GM12865 (cell line): ENCODE measurements at places on chromosomes 16 and 17.

GRCh38 chr17:41407226-41407625 lies 9.8 kb upstream of the KRT31 start:
- no peak for DNase-seq

GRCh38 chr16:56909527-56909979 lies 22.4 kb upstream of the HERPUD1 start:
- no peak for DNase-seq

DNA sequence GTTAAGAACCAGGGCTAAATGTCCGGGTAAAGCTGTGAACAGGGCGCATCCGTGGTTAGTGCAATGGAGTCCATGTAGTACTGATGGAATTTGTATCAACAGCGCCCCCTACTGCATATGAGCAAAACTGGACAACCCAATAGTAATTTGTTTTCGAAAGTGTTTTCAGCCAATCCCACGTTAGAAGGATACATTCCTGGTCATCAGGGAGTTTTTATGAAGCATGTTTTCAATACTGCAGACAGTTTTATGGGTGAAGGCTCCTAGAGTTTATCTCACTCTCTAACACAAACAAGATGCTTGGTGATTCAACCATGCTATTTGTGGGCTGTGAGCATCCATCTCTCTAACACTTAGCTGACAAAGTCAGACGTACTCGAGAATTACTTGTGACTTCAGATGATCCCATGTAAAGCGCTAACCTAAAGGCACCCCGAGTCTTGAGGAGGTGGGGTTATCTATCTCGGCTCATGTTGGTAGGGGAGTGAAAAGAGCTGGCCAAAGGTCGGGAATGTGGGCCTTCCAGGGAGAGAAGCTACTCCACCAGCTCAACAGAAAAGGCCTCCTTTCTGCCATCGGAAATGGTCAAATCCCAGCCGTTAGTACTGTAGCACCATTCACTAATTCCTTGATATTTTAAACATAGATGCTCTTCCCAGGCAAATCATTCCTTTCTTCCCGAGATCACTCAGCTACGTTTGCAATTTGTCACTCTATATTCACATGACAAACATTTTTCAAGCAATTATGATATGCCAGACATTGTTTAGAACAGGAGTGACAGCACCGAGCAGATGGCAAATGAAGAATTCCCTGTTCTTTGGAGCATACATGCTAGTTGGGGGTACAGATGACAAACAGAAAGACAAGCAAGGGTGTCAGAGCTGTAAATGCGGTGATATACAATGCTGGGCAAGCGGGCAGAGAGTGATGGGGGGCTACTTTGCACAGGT lies 46.9 kb upstream of the HNF1B start:
- DNase-seq, result peak; percentile 84

DNA sequence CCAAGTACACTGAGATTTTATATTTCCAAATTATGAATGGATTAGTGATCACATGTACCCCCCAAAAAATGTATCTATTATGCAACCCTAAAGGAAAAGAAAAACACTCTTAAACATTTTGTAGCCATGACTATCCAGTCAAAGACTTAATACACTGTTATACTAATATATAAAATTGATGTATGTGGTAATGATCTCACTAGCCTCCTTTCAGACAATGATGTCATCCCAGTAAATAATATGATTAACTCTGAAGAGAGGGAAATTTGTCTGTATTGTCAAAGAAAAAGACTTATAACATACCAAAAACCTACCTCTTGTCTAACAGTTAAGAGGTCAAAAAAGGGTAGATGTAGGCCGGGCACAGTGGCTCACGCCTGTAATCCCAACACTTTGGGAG lies 80.7 kb downstream of the USP32 start:
- DNase-seq, result no peak

GRCh38 chr16:1673424-1674151 lies 4.5 kb upstream of the JPT2 start:
- no peak for DNase-seq

- DNase-seq, result no peak
Observed at GRCh38 chr16:52537516-52537915, 9.4 kb downstream of the TOX3 start.

GRCh38 chr16:68590201-68590994 lies 51.3 kb downstream of the ZFP90 start:
- DNase-seq, result peak; percentile 72

DNA sequence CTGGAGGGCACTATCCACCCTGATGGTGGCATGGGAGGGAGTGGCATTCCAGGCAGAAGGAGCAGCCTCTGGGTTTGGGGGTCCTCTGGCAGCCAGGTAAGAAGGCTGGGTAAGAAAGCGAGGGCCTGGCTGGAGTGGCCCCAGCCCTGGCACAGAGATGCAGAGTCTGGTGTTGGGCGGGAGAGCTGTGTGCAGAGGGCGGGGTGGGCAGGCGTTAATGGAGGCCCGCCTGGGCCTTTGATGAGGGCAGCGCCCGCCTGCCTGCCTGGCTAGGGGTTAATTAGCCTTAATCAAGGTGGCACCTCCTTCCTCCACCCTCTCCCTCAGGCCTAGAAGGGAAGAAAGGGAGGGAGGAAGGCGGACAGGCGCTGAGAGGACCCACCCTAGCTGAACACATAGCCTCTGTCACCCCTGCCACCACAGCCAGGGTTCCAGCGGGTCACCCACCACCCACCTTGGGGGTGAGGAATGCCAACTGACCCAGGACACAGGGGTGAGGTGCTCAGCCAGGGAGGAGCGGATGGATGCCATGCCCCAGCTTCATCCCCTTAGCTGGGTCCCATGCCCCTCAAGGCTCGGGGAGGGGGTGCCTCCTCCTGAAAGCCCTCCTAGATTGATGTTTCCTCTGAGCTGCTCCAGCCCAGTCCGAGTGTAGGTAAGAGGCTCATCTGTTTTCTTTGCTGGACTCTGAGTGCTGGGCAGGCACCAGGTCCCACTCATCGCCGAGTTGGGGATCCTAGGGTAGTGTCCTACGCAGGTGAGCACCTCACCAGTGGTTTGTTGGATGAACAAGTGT lies 13.4 kb upstream of the FAM83G start:
- no peak for DNase-seq

- DNase-seq, result peak; percentile 80
Observed at GRCh38 chr17:17181666-17182597, 24.2 kb downstream of the PLD6 start.

DNA sequence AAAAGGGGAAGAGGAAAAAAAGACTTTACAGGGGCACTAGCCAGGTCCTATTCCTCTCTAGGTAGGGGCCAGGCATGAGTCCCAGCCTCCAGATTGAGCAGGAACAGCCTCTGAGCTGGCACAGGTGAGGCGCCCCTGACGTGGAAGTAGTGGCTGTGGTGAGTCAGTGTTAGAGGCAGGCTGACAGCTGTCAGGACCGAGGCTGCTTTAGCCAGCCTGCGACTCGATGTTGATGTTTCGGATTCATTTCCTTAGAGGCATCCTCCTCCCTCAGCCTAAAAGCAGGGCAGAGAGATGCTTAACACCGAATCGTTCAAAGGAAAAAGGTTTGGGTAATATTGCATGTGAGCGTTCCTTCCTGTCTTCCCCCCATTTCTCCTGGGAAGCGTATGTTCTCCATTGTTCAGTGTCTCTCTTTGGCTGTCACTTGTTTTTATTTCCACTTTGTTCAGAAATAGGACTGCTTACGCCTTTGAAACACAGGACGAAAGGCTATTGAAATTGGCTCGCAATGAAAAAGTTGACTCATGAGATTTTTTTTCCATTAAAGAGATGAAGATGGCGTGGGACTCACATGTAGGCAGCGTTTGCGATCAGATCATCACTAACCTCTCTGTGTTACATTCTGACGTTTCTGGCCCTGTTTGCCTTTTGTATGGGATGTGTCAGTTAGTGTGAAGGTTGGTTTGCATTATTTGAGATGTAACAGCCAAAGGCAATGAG lies 1.3 kb downstream of the KIAA0513 start:
- DNase-seq, result peak; percentile 77

DNA sequence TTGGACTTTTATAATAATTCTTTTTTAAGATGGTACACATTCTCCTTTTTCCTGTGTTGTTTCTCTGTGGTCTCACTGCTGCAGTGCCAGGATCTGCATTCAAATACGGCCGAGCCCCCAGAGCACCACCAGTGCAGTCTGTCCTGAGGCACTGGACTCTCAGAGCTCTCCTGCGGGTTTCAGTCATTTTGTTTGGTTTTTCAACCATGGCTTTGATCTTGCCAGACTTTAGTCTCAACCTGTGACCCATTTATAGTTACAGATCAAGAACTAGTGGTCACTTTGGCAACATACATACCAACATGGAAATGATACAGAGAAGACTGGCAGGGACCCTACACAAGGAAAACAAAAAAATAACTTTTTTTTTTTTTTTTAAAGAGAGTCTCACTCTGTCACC lies 177.4 kb downstream of the LGALS9B start:
- DNase-seq, result no peak

DNA sequence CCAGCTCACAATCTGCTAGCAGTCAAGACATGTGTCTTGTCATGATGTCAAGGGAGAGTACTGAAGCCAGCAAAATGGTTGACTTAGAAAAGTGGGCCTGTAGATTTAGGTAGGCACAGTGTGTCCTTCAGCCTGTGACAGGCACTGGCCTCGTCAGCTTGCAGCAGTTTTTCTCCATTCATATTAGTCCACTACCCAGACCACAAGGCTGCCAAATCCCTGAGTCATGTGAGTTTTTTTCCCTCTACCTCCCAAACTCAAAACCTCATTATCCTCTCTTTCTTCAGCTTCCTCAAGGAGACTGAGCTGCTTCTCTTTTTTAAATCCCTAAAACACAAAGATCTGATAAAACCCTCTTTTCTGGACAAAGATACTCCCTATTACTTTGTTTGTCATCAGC lies 102.6 kb upstream of the HS3ST3A1 start:
- DNase-seq, result no peak

DNA sequence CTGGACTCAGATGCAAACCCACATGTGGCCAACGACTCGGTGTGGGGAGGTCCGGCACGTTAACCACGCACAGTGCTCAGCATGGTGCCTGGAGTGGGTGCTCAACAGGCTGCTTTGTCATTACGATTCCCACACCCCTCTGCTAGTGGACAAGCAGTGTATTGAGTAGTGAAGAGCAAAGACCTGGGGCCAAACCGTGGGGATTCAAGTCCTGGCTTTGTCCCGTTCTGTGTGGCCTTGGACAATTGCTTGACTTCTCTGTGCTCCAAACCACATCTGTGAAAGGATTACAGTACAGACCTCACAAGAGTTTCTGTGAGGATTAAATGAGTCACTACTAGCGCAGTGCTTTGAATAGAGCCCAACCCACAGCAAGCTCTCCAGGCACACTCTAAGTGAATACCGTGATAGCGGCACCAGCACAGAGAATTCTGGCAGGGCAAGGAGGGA lies 33.8 kb downstream of the TRPV2 start:
- DNase-seq, result no peak

DNA sequence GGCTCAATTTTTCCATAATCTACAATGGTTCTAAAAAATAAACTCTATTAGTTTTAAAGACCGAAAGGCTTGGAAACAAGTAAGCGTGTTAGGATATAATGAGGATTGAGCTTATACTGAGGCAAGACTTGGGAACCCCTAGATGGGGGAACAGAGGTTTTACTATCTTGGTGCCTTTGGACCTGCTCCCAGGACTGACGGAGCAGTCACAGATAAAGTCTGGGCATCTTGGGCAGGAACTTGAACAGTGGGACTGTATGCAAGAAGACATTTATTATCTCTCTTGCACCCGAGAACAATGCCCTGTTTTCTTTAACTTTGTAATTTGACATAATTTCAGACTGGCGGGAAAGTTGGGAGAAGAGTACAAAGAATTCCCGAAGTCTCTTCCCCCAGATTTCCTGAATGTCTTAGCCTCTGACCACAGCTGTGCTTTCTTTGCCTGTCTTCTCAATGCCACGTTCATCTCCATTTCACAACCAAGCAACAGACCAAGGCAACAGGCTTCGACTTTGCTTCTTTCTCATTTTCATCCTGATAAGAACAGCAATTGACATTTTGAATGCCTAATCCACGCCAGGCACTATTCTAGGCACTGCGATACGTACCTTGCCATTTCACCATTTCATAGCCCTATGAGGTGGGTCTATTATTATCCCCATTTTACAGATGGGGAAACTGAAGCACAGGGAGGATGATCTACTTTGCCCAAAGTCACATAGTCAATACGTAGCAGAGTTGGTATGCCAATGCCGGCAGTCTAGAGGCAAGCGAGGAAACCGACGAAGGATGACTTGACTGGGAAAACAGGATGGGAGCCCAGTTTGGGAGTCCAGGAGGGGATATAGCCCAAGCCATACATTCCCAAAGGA lies 3.0 kb upstream of the IL4R start:
- DNase-seq, result no peak

- peak; percentile 37 for DNase-seq
Observed at GRCh38 chr17:64148017-64148631, 18.2 kb upstream of the ERN1 start.

DNA sequence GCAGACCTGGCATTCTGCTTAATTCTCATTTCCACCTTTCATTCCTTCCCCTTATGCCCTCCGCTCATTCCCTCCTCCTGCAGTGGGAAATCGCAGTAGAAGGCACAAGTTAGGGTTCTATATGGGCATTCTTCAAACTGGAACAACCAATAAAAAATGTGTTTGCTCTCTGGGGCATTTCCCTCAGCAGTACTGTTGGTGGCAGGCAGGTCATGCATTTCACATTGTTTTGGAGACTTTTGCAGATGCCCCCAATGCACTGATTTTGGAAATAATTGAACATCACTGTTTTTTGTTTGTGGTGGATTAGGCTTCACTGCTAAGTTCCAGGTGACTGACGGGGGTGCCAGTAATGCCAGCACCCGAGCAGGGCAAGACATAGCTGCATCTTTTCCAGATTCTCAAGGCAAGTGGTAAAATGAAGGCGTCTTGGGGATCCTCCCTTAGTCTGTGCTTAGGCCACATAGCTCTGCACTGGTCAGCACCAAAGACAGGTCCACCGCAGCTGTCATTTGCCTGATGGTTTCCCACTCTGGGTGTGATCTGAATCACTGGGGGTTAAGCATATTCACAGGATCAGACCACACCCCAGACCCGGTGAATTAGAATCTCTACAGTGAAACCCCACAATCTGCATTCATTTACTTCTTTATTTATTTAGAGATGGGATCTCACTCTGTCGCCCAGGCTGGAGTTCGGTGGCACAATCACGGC lies 304.5 kb downstream of the CPPED1 start:
- DNase-seq, result no peak

DNA sequence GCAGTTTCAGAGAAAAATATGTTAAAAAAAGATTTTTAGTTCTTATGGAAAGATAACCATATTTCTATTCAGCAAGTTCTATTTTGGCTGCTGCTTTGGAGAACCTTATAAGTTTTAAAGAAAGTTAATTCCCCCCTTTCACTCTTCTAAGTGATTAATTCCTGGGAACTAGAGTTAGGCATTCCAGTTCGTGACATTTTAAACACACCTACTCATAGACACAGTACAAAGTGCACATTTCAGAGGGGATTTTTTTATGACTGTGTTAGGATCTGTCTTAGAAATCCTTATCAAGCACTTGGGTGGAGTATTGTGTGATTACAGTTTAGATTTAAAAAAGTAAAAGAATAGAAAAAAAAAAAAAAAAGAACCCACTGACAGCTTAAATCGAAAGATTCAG lies 3.5 kb upstream of the CDH11 start:
- no peak for DNase-seq
